AG04450 (cell line): ENCODE measurements at places on chromosomes 7 and 10. TPM values are rescaled to one million over a fixed set of nuclear protein-coding genes. Genes with fewer than 3 reads are reported as not detected.

The MNX1 gene
- not detected in 2 replicates for polyA plus RNA-seq

The BRAT1 gene
- 6.2 and 9.8 TPM in 2 replicates for polyA plus RNA-seq

The TET1 gene
- polyA plus RNA-seq: 2.4 and 3.4 TPM in 2 replicates

The LIPM gene
- polyA plus RNA-seq: not detected in 2 replicates

The IDI2 gene
- polyA plus RNA-seq: not detected in 2 replicates

The ARHGAP22 gene
- polyA plus RNA-seq: 8.2 and 9.6 TPM in 2 replicates

The KIAA1549 gene
- 2.9 and 4.4 TPM in 2 replicates for polyA plus RNA-seq

The ATP5MK gene
- polyA plus RNA-seq: 258 and 407 TPM in 2 replicates

The CRHR2 gene
- polyA plus RNA-seq: not detected in 2 replicates

The NKX6-2 gene
- polyA plus RNA-seq: not detected in 2 replicates

The C7orf57 gene
- not detected in 2 replicates for polyA plus RNA-seq

The CAMK1D gene
- 8.2 and 10.4 TPM in 2 replicates for polyA plus RNA-seq

The MINDY4 gene
- polyA plus RNA-seq: 1.8 and 2.4 TPM in 2 replicates

The CPEB3 gene
- polyA plus RNA-seq: 0.36 TPM in 2 replicates

The HABP2 gene
- polyA plus RNA-seq: not detected in 2 replicates

The NT5C3A gene
- polyA plus RNA-seq: 13.0 and 20.3 TPM in 2 replicates

The ASAH2 gene
- 0.37 and 1.6 TPM in 2 replicates for polyA plus RNA-seq

The WDR11 gene
- 83.0 and 86.3 TPM in 2 replicates for polyA plus RNA-seq

The MINPP1 gene
- polyA plus RNA-seq: 16.6 and 24.6 TPM in 2 replicates
